AG09319 (cell line): ENCODE measurements at places on chromosomes 13 and 19.

- no peak for DNase-seq
Observed at GRCh38 chr13:113220877-113221276, 11.5 kb downstream of the CUL4A start.

GRCh38 chr19:12965017-12965811 is 4.2 kb upstream of the DAND5 start:
- DNase-seq = no peak

DNA sequence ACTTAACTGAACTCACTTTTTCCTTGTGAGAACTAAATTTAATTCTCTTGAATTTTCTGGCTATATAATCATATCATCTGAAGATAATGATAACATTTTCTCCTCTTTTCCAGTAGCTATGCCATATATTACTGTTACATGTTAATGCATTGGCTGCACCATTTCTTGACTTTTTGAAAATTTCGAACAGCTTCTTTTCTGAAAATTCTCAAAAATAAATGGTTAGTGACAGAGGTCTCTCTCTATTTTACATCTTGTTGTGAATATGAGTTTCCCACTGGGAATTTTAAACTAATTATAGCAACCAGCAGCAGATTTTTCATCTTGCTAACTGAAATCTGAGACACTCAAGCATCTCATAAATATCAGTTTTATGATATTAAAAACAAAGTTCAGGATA is 30.6 kb downstream of the MBNL2 start:
- DNase-seq = no peak

DNA sequence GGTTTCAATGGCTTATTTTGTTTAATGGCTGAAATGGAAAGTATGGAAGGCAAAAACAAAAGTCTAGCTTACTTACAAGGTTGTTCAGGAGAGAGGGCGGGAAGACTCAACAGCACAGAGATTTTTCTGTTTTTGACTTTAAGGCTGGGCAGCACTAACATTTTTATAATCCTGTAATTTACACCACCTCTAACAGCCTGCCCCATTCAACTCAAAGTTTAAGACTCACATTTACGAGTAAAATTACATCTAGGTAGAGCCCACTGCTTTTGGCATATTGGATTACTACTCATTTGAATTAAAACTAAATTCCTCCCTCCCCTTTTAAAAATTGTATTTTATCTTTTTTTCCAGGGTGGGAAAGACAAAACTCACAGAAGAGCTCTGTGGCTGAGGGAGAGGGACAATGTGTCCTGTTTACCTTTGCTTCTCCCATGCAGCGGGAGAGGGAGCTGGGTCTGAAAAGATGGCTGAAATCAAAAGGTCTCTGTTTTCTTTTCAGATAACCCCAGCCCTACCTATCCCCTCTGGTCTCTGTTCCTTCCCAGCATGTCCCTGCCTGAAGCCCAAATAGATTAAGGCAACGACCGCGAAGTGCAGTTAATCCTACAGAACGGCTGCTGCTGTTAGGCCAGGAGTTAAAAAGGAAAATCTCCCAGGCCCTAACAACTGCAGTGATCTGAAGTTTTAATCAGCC is 6.6 kb downstream of the EFNB2 start:
- no peak for DNase-seq

DNA sequence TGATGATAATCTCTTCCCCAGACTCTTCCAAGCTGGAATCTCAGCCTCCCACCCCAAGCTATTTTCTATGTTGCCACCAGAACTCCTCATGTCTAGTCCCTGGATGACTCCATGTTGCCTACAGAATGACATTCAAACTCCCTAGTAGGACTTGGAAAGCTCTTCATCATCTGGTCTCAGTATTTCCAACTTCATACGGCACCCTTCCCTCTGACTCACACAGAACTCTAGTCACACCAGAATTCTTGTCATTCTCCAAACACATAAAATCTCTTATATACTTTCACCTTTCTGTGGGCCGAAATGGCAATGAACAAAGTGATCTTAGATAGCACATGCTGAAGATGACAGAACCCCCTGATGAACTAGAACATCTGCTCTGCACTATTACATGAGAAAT is 86.2 kb downstream of the CAB39L start:
- DNase-seq = no peak

DNA sequence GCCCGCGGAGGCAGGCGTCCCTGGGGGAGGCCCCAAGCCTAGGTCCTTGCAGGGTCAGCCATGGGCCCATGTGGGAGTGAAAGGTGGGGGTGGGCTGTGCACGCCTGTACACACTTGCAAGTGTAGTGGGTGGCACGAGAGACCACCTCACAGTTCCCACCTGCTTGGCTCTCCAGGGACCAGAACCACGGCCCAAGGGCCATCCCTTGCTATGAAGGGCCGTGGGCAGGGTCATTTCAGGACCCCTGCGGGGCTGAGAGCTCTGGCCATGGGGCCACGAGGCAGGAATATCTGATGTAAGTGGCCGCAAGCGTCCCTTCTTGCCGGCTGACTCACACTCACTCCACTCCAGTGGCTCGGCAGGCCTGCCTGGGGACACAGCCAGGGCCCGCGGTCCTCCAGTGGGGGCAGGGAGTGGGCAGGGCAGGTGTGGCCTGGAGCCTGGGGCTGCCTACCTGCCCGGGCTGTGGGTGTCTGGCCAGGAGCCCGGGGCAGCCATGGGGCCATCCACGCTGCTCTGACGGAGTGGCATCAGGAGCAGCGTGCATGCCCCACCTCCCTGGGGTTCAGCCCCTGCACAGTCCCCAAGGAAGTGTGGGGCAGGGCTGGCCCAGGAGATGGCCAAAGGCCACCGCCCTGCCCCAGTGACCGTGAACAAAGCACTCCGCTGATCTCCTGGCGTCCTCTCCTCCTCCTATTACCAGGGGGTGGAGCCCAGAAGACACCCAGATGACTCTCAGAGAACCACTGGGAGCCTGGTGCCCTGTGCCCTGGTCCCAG is 8.6 kb upstream of the MKNK2 start:
- peak; percentile 77 for DNase-seq

DNA sequence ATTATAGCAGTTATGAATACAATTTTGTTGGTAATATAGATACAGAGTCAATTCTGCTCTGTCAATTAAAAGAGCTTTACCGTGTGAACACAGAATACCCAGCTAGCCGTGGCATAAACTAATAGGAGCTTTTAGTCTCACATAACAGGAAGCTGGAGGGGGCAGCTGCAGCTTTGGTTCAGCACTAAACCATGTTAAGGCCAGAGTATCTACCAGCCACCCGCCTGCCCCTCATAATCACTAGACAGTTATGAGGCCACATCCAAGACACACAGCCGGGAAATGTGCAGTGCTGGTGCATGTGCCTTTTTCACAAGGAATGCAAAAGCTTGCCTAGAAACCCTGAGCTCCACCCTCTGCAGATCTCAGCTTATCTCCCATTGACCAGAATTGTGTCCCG is 62.3 kb downstream of the SGCG start:
- DNase-seq = no peak

- no peak for DNase-seq
Observed at GRCh38 chr19:36207605-36208252, 6.7 kb downstream of the ZNF565 start.

GRCh38 chr19:6952956-6953355 is 65.6 kb downstream of the ADGRE1 start:
- no peak for DNase-seq

- no peak for DNase-seq
Observed at GRCh38 chr13:76023652-76024051, 387.5 kb downstream of the LMO7 start.

DNA sequence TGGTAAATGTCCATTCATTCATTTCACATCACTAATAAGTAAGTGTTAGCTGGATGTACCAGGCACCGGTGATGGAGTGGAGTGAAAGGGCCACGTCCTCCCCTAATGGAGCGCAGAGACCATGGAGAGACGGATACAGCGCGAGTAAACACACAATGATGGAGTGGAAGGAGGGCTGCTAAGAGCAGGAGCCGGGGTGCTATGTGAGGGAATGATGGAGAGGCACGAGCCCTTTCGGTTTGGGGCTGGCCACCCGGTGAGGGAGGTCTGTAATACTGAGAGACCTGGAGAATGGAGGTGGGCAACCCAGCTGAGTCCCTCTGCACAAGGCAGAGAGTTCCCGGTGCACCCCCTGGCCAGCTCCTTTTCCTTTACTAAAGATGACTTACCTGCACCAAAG is 53.7 kb downstream of the PEPD start:
- no peak for DNase-seq

DNA sequence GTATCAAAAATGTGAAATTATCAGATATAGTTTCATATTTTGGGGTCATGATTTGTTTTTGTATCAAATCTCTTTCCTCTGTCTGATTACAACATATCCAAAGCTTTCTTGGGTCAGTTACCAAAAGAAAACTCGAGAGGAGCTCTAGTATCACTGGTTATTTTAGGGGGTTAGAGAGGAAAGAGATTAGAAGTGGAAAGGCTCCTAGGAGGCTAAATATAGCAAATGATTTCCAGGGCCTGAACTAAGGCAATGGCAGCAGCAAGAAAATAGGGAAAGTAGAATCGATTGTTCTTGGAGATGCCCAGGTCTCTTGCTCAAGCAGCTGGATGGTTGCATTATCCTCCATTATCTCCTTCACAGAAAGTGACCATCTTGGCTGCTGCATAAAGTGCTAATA is 72.9 kb downstream of the NHLRC3 start:
- no peak for DNase-seq

DNA sequence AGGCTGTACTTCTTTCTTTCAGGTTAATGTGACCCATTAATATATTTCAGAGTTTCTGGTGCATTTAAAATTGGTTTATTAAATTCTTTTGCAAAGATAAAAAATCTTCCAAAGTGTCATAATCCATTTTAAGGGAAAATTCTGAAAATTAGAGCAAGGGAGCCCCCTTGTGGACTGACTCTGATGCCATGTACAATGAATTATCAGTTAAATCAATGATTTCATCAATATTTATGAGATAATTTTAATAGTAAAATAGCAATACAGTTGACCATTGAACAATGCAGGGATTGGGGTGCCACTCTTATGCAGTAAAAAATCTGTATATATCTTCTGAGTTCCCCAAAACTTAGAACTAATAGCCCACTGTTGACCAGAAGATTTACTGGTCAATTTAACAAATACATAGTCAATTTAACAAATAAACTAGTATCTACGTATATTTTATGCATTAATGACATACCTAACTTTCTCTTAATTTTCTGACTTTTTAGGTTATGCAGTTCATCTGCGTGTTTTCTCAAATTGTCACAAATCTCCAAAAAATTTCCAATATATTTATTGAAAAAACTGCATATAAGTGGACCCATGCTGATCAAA is 479.1 kb upstream of the MIR17HG start:
- DNase-seq = no peak

- DNase-seq = no peak
Observed at GRCh38 chr19:39507715-39508364, 7.1 kb upstream of the SELENOV start.

DNA sequence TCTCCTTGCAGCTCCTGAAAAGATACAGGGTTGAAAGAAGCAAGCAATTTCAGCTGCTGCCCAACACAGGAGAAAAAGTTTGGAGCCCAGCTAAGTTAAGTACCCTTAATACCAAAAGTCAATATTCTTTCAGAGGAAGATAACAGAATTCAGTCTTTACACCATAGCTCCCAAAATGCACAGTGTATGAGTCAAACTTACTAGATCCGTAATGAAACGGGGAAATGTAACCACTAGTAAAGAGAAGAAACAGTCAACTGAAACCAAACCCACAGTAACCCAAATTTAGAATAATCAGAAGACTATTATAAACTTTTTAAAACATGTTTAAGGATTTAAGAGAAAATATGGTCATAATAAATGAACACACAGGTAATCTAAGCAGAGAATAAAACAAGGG is 45.2 kb downstream of the SUCLA2 start:
- no peak for DNase-seq

- no peak for DNase-seq
Observed at GRCh38 chr13:62629618-62630017, 1214.0 kb upstream of the PCDH20 start.

- no peak for DNase-seq
Observed at GRCh38 chr13:44801990-44802389, 187.3 kb downstream of the NUFIP1 start.

DNA sequence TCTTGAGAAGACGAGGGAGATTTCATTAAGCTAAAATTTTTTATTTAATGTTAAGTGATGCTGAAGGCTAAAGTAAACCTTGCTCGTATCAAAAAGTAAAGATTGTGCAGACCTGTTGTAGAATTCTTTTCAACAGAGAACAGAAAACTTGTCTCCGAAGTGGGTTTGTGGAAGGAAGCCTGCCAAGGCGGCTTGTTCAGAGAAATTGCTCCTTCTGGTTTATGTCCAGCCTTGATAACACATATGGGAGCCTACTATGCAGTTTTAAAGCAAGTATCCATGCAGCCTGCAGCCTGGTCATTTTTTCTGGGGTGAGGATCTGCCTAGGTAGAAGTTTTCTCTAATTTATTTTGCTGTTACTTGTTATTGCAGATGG is 1.4 kb downstream of the MLNR start:
- no peak for DNase-seq

- DNase-seq = no peak
Observed at GRCh38 chr13:99374994-99375737, 68.0 kb upstream of the GPR183 start.

- no peak for DNase-seq
Observed at GRCh38 chr19:43780706-43781525, at the start of gene KCNN4. Gene KCNN4, minus strand, starts transcription at chr19:43780973. Its CDS starts 112 bp downstream, at chr19:43780861.

DNA sequence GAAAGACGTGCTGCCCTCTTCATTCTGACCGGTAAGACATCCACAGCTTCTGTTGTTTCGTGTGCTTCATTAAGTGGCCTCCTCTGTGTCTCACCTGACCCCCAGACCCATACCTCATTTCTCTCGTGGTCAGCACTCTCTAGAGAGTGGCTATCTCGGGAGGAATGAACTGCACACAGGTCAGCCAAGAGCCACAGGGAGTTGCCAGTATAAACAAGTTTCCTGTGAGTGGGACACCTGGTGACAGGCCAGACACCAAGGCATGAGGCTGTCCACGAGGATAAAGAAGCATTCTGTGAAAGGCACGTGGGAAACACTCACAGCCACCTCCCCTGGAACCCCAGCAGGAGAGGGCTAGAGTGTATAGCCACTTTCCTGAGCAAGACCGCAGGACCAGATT is 115.8 kb downstream of the NUFIP1 start:
- DNase-seq = no peak

GRCh38 chr19:4007836-4008539 is 452 bp downstream of the PIAS4 start:
- DNase-seq = no peak

DNA sequence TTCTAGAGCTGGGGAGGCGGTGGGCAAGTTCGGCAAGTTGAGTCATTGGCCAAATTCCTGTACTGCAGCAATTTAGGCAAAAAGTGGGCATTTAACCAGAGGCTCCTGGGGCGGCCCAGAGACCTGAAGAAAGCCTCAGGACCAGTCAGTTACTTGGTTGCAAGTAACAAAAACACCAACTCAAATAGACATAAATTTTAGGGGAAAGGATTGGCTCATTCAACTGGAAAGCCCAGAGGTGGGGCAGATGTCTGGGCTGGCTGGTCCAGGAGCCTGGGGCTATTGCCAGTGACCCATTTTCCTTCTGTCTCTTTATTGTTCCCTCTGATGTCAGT is 97.1 kb downstream of the SIPA1L3 start:
- DNase-seq = no peak

GRCh38 chr19:49771674-49772139 is 4.9 kb downstream of the AP2A1 start:
- no peak for DNase-seq
